ENCODE measurements at places on chromosomes 13 and 19.

DNA sequence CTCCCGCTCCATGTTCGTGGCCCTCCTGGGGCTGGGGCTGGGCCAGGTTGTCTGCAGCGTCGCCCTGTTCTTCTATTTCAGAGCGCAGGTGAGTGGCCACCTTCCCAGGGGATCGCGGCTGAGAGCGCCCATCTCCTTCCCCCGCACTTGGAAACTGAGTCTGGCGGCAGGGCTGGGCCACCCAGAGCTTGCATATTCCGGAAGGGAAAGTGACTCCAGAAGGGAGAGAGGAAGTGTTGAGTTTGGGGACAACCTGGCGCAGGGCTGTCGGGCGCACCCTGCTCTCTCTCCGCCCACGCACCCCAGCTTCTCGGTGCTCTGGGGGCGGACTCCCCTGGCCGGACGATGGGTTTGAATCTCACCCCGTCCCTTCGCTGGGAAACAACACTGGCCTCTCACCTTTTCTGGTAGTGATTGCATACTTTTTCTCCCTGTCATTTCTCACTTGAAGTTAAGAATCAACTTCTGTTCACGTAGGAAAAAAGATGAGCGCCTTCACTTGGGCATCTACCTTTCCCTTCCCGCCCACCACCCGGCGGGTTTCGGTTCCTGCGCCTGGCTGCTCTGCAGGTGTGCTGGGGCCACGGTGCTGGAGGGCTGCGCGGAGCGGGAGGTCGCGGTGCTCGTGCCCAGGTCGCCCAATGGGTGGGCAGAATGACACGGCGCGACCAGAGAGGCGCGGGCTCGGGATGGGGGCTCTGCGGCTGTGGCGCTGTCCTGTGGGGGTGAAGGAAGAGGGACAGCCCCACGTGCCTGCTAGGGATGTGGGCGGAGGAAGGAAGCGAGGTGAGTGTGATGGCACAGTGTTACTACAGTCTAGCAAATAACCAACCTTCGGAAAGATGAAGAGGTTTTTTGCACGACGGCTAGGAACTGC lies 721 bp downstream of the TNFSF11 start:
- peak; percentile 61 for DNase-seq

- no peak for DNase-seq
Observed at GRCh38 chr19:46720503-46721239, 3.8 kb upstream of the PRKD2 start.

GRCh38 chr13:109605846-109606245 lies 180.5 kb downstream of the IRS2 start:
- DNase-seq: no peak

DNA sequence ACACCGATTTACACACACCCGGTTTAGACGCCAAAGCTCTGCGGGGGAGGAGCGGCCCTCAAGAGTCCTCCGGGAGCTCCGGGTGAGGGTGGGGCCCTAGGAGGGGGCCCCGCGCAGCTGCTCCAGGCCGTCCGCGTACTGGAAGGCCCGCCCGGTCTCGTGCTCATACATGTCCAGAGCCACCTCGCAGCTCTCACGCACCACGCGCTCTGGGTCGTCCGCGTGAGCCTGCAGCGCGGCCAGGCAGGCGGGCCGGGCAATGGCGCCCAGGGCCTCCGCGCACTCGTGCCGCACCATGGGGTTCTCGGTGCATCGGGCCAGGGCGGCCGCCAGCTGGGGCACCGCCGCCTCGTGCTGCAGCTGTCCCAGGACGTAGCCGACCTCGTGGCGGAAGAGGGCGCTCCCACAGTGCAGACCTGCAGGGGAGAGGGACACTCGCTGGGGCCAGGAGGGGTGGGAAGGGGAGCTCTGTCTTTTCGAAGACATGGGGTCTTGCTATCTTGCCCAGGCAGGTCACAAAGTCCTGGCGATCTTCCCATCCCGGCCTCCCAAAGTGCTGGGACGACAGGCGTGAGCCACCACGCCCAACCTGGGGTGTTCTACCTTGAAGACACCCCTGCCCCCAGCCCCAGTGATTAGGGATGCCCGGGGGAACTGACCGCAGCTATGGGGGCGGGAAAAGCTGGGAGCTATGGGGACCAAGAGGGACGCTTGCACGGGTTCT lies 8.3 kb upstream of the SMIM44 start:
- no peak for DNase-seq

GRCh38 chr13:51758691-51759090 lies 45.3 kb downstream of the DHRS12 start:
- DNase-seq: no peak

- no peak for DNase-seq
Observed at GRCh38 chr19:13823901-13824300, 28.7 kb downstream of the ZSWIM4 start.

GRCh38 chr19:8041531-8041931 lies 11.0 kb upstream of the CCL25 start:
- DNase-seq: no peak

DNA sequence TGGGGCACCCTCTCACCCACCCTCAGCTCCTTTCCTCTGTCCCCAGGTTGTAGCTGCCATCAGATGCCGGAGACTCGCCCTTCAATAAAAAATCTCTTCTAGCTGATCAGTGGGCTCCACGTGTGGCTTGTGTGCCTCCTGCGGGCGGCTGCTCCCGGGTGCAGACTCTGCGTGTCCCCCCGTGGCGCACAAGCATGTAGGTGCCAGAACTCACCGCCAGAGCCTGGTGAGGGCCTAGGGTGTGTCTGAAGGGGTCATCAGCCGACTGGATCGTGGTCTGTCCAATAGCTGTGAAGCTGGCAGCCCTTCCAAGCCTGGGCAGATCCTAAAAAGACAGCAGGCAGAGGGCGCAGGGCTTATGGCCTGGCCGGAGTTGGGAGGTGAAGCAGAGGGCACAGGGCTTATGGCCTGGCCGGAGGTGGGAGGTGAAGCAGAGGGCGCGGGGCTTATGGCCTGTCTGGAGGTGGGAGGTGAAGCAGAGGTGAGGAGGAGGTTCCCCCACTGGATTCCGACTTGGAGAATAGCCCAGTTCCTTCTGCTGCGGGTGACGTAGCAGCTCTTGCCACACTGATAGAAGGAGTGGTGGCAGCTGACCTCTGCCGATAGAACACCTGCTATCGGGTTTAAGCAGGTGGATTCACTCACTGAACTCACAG lies 11.7 kb downstream of the NOP53 start:
- DNase-seq: no peak

GRCh38 chr19:48530066-48530720 lies 18.6 kb upstream of the LMTK3 start:
- no peak for DNase-seq

DNA sequence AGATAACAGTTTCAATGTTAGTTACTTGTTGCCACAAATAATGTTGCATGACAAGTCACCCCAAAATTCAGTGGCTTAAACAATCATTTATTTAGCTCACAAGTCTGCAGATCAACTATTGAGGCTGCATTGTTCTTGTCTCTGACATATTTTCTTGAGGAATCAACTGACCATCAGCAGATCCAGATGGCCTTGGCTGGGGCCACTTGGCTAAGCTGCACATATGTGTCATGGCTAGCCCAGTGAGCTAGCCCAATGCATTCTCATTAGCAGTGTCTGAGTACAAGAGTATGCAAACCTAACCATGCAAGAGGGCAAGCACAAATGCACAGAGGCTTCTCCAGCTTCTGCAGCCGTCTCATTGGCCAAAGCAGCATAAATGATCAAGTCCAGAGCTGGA lies 180.4 kb downstream of the DNAJC15 start:
- DNase-seq: no peak

- no peak for DNase-seq
Observed at GRCh38 chr13:93539914-93540313, 313.3 kb downstream of the GPC6 start.

DNA sequence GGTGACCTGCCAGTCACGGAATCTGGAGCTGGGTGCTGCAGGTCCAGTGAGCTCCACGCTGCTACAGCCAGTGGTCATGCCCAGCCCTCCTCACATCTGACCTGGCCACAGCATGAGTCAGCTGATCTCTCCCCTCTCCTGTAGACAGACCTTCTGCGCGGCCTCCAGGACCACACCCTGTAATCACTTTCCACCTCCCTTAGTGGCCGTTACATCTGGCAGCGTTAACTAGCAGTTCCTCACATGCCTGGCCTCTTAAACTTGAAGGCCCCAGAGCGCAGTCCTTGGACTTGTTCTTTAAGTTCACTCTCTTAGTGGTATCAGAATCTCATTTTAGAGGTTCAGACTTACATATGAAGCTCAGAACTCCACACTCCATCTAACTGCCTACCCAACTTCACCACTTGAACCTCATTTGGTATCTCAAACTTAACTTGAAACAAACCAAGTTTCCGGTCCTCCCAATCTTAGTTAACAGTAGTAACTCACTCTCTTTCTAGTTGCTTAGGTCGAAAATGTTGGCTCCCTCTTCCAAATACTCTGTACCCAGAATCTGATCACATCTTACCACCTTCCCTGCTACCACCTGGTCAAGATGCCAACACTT lies 22.7 kb downstream of the MIPEP start:
- DNase-seq: no peak

DNA sequence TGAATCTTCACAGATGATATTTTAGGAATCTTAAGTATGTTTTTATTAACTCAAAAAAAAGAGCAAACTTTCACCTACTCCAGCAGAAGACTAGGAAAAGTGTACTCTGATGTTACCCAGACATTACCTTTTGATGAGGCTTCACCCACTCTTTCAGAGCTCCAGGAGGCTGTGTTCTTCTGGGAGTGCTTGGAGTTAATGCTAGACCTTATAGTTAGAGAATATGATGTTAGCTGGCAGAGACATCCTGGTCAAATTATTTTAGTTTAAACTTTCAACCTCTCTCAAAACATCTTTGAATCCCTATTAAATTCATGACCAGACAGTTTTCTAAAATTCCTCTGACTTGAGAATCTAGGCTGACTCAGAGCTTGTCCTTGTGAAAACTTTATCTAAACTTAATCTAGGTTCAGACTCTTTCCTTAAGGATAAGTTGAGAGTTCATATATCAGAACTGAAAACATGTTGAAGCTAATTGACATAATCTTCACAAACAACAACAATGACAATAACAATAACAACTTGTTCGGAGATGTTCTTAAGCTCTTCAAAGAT lies 82.8 kb downstream of the ITGBL1 start:
- DNase-seq: no peak

GRCh38 chr13:37148501-37148900 lies 43.0 kb upstream of the CSNK1A1L start:
- DNase-seq: no peak

GRCh38 chr19:58575183-58576041 lies 2.3 kb upstream of the MZF1 start:
- no peak for DNase-seq

DNA sequence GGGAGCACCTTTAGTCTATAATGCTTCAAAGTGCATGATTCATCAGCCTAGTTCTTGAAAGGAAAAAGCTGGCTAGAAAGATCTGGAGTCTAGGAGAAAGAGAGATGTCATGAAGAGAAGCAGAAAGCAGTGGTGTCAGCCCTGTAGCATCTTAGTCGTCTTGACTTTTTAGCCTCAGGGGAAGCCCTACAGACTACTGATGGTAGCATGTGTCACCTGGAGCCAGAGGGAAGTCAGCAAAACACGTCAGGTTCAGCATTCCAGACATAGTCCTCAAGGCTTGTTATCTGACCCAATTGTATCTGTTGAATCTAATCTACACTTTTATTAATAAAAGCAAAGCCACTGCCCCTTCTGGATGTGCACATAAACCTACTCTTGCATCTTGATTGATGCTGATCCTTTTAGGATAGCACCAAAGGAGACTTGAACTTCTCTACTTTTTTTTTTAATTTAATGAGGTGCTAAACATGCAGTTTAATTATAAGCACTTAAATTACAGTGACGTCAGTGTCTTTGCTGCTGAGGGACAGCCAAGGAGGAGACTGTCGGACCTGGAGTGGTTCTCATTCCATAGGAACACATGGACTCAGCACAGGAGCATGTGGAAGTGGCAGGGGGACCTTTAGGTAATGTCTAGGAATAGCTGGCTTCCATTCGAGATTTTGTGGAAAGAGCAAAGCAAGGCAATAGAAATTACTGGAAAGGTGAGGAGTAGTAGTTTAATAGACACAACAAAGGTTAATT lies 525.5 kb upstream of the SGCG start:
- DNase-seq: no peak

DNA sequence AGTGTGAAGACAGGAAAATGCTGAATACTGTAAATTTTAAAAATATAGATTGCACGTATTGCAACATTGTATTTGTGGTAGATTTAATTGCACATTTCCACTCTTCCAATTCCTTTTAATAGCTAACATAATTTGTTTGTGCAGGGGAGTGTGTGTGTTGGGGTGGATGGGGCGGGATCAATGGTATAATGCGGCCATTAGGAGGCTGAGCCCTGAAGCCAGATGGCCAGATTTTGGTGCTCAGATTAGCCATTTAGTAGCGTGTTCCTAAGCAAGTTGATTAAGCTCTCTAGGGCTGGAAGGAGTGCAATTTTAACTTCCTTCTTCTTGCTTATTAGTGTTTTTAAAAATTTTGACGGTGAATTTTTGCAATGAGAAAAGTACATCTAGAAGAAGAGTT lies 5.8 kb downstream of the OXGR1 start:
- DNase-seq: no peak

DNA sequence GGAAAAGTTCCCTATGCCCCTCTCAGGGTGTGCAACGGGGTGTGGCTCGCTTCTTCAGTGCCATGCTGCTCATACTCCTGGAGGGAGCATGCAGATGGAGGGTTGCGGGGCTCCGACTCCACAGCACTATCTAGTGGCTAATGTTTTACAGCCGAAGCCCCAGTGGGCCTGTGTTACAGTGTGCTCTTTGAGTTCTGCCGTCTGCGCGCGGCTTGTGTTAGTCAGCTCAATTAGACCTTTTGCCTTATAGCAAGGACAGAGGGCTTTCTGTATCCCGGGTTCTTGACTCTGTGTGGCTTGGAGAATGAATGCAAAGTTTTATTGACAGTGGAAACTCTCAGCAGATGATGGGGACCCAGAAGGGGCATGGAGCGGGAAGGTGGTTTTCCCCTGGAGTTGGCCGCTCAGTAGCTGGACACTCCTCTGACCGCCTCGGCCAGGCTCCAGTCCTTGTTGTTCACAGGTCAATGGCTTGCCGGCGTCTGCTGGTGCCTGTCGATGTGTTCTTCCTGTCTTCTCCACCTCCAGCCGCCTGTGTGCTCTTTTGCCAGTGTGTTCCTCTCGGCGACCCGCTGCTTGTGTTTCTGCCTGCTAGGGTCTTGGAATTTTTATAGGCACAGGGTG lies 383.4 kb downstream of the LMO7 start:
- DNase-seq: no peak
